Activated CD8-positive, alpha-beta T cell treated with anti-CD3 and anti-CD28 coated beads, Interleukin-2, amount 10 ng/mL, durations not matched to agents 7 days and 5 days (primary cell): ENCODE measurements at places on chromosomes 5 and 9. TPM values are rescaled to one million over a fixed set of nuclear protein-coding genes. Genes with fewer than 3 reads are reported as not detected.

GRCh38 chr9:127396253-127396807 lies 639 bp upstream of the SLC2A8 start:
- H3K27me3 ChIP-seq = peaks cover 57% of the 10 kb centered on the region
- H3K36me3 ChIP-seq = no peaks in the 10 kb centered on the region
- DNase-seq = no peak
- peaks cover 18% of the 10 kb centered on the region for H3K4me1 ChIP-seq

DNA sequence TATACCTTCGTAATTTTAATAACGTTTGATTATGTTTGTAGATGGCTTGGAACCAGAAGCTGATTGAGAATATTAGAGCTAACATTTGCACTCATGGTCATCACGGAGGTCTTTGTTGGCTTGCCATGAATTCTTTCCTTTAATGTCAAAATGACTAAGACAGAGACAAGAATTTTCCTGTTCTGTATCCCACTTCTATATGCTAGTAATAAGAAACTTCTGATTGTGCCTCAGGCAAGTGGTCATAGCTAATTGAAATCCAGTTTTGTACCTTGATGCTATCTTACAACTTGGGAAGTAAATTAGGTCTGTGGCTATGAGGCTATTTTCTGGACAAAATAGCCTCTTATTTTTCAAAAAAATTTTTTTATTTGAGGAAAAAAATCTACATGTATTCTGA lies 167.6 kb downstream of the RANBP17 start:
- no peaks in the 10 kb centered on the region for H3K27me3 ChIP-seq
- H3K4me1 ChIP-seq = no peaks in the 10 kb centered on the region
- no peak overlapping the region for H3K4me3 ChIP-seq
- no peak overlapping the region for H3K27ac ChIP-seq
- DNase-seq = no peak
- no peaks in the 10 kb centered on the region for H3K36me3 ChIP-seq

- no peak overlapping the region for H3K4me3 ChIP-seq
- H3K36me3 ChIP-seq = no peaks in the 10 kb centered on the region
- no peaks in the 10 kb centered on the region for H3K4me1 ChIP-seq
- H3K27ac ChIP-seq = no peak overlapping the region
- DNase-seq = no peak
- H3K27me3 ChIP-seq = no peaks in the 10 kb centered on the region
Measured at GRCh38 chr5:180599981-180600553, 8.8 kb upstream of the SCGB3A1 start.

Gene STK32A
- not detected for total RNA-seq

Gene SNAPC4
- total RNA-seq = 9.5 TPM

- DNase-seq = no peak
- H3K27me3 ChIP-seq = no peaks in the 10 kb centered on the region
- no peaks in the 10 kb centered on the region for H3K36me3 ChIP-seq
- no peaks in the 10 kb centered on the region for H3K4me1 ChIP-seq
- no peak overlapping the region for H3K4me3 ChIP-seq
- H3K27ac ChIP-seq = no peak overlapping the region
Measured at GRCh38 chr5:58187432-58188261, 272.2 kb downstream of the PLK2 start.

DNA sequence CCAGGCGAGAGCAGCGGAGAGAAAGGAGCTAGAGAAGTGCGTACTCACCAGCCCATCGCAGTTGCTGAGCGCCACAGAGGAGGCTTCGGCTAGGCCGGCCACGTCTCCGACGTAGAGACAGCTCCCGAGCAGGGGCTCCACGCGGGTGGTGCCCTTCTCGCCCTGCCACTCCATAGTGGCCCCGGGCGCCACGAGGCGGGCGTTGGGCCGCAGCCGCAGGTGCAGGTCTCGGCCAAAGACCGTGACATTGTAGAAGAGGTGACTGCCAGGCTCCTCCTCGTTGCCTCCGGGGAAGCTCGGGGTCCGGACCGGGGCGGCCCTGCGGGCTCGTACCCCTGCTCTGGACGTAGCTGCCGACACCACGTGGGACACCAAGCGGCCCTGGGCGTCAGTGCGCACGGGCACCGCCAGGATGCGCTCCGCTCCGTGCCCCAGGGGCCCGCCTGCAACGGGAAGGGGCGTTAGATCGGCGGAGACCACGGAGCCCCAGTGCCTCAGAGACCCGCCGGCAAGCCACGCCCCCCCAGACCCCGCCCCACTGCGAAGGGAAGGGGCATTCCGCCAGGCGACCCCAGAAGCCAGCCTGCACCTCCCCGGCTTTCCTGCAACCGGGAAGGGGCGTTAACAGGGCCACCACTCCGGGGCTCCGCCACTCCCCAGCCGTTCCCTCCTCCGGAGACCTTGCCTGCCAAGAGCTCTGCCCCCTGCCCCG lies 1.4 kb downstream of the ADAMTS2 start:
- H3K4me1 ChIP-seq = peaks cover 5% of the 10 kb centered on the region
- H3K36me3 ChIP-seq = peaks cover 2% of the 10 kb centered on the region
- peaks cover 47% of the 10 kb centered on the region for H3K27me3 ChIP-seq
